NCI-H1694 treated with DMSO at 0.1 percent for 48 hours (cell line): ENCODE measurements at places on chromosomes 4 and X.

- no peak for DNase-seq
These were observed 46.5 kb downstream of the PHOX2B start for GRCh38 chr4:41701983-41702382.

GRCh38 chrX:107565931-107566603 lies 62.2 kb upstream of the PRPS1 start:
- DNase-seq = no peak

DNA sequence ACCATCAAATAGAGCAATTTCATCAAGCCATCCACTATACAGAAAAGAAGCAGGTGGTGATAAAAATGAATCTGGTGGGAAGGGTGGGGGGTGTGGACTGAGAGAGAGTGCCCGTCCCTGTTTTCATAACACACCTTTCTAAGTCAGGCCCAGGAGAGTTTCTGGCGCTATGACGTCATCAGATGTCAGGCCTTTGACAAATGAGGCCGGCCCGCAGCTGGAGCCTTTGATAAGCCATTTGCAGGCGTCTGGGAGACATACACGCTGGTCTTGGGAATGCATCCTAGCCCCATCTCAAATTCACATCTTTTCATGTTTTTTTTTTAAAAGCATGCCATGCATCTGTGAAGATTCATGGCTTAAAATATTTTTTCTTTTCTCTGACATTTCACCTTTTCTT lies 404.5 kb downstream of the BCOR start:
- DNase-seq = no peak

DNA sequence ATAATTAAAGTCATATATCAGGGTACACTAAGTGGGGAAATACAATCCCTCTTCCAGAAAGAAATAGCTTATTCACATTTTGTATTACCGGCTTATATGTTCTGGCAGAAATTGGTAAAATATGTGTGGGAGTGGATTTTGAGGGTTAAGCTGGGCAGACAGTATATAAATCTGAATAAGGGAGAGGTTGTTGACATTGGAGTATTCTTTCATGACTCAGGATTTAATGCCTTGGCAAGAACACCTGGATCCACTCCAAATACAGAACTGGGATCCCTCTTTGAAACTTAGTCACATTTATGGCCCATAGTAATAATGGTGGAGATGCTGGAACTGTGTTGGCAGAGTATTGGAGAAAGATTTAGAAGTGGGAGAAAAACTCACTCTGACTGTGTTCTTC lies 54.3 kb upstream of the TET2 start:
- no peak for DNase-seq

DNA sequence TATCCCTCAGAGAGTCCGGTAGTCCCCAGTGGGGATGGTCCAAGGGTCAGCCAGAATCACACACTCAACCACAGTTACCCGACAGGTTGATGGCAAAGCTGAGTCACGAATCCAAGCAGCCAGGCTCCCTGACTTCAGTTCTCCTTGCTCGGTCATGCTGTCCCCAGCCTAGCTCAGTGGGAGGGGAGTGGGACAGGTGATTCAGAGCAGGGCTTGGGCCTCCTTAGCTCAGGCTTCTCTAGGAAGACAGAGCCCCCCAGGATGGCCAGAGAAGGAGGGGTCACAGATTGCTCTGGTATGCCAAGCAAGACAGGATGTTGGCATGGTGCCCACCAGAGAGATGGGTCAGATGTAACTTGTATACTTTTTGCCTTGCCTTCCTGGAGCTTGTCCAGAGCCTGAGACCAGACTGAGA lies 66.5 kb downstream of the EFNB1 start:
- no peak for DNase-seq

DNA sequence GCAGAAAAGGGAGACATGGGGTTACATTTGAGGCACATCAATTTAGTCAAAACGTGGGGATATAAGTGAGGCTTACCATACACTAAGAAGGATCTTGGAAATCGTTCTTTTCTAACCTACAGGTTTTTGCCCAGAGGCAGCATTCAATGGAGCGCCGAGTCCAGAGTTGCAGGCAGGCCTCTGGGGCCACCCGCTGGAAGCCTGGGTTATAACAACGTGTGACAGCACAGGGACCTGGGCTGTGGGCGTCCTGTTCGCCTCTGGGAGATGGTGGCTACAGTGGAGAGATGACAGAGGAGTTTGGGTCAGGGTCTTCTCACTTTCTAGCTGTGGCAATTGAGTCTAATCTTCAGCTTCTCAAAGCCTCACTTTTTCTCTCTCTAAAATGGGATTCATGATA lies 53.9 kb downstream of the ENPP6 start:
- DNase-seq = peak; percentile 23

DNA sequence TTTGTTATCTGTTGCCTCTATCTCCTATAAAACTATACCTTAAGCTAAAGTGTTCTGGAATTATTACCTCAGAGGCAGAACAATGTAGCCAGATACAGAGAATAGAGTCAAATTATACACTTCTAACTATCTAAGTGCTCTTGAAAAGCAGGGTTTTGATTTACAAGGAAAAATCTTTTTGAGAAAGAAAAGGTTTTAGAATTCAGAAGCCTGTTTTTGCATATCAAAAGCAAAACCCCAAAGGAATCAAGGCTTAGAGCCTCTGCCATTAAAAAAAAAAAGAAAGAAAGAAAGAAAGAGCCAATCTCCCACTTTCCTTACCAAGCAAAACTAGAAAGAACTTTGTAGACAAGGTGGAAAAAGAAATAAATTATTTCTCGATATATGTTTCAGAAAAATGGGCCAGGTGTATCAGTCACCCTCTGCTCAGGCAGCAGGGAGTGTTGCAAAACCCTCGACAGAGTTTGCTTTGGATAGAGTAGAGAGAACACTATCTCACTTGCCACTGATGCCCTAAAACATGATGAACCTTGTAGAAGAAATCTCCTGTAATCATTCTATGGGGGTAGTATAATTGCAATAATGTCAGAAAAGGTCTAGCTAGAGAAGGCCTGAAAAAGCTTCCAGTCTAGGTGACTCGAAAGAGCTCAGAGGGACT lies 318.3 kb downstream of the PCDH10 start:
- no peak for DNase-seq

GRCh38 chr4:113835005-113835404 lies 73.5 kb upstream of the CAMK2D start:
- no peak for DNase-seq

DNA sequence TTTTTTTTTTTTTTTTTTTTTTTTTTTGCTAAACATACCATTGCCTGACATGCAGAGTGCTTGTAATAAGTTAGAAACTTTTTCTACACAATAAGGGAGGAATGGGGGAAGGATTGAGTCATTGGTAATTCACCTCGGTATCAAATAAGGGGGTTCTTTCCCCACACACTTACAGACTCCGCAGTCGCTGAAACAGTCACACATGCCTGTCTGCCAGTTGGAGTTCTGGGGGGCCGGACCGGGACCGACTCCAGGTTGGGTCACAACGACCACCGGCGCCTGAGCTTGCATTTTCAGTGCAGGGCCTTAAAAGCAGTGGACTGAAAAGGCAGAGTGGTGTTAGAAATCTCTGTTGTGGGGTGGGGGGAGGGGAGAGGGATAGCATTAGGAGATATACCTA lies 6.9 kb downstream of the PLAC8 start:
- no peak for DNase-seq

DNA sequence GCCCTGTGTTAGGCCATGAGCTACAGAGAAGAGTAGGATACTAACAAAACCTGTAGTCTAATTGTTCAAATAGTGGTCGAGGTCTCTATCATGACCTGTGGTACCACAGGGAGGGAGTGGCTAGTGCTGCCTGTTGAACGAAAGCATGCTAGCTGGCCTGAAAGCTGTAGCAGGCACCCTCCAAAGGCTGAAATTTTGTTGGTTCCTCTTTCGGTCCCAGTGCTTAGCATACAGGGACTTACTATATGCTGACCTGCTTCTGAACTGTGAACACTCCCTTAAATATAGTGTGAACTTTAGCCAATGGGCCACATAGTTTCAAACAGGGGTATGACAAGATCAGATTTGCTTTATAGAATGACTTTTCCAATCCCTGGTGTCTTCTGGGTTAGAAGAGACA lies 113.4 kb downstream of the PJA1 start:
- DNase-seq = no peak

DNA sequence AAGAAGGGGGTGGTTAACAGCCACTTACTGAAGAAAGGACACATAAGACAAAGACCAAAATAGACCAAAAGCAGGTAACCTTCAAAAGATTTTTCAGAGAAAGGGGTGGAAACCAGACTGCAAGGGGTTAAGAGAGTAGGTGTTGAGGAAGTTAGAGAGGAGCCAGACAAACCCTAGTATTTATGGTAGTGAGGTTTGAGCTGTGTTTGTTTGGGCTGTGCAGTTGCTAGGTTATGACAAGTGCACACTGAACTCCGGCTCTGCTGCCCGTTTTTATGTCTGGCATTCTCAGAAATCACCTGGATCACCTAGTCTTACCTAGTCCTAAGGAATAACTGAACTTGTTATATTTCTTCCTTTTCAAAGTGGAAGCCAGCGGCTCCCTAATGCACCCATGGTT lies 22.9 kb upstream of the G3BP2 start:
- DNase-seq = no peak

GRCh38 chr4:157888281-157888680 lies 284.5 kb downstream of the GASK1B start:
- DNase-seq = no peak

- no peak for DNase-seq
These were observed 3.2 kb upstream of the XKRX start for GRCh38 chrX:100931925-100932285.
